Activated CD4-positive, alpha-beta T cell treated with anti-CD3 and anti-CD28 coated beads, Interleukin-2, amount 50 U/mL, for 48 hours (primary cell): ENCODE measurements at places on chromosomes 13 and 19.

DNA sequence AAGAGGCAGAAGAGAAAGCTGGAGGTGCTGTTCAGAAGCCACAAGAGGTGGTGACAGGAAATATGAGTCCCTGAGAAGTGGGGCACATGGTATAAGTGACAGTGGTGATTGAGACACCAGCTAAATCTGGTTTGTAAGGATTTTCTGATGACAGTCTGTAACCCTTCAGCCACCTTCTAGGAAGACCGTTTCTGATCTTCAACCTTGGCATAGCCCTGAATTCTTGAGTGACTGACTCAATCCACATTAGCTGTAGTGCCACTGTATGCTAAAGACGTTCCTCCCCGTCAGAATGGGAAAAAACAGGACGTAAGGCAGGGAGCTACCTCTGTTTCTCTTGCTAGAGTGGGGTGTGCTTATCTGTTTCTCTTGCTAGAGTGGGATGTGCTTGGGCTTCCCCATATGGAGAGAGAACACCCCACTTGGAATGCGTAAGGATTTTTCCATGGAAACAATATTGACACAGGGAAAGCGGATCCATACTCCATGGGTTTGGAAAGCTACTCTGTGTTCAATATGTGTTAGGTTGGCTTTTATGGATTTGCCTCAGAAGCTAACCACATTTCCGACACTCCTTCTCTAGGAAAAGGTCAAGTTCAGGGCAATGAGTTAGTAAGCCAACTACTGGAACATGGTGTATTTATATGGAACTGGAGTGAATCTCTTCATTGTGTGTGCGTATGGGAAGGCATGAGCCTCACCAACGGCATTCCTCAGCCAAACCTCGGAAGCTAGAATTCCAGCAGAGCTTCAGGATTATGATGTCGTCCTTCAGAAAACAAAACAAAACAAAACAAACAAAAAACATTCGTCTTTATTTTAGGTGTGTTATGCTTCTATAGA is 948.8 kb upstream of the SLC10A2 start:
- no peak for DNase-seq

- peak; percentile 40 for DNase-seq
Measured at GRCh38 chr13:90867336-90867683, 480.2 kb upstream of the MIR17HG start.

- no peak for DNase-seq
Measured at GRCh38 chr19:9295411-9295849, 14.2 kb downstream of the ZNF699 start.

DNA sequence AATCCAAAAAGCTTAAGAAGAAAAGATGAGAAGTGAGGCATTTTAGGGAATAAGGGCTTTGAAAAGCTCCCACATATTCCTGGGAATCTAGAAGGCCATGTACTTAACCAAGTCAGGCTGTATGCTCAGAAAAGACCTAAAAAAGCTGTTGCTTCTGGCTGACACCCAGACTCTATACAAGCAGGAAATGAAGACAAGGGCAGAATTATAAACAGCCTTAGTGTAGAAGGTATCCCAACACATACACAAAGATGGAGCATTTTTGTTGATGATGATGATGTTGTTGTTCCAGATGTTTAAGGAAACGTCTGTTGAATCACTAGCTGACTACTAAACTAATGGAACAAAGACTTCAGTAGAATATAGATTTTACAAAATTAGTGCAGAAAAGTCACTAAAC is 26.1 kb upstream of the N4BP2L1 start:
- no peak for DNase-seq

GRCh38 chr19:1206864-1207450 is 1.4 kb downstream of the STK11 start:
- DNase-seq = peak; percentile 54

GRCh38 chr19:34577531-34578101 is 96.1 kb downstream of the WTIP start:
- no peak for DNase-seq

- DNase-seq = no peak
Measured at GRCh38 chr19:6826281-6826920, 53.9 kb downstream of the VAV1 start.

- DNase-seq = no peak
Measured at GRCh38 chr19:30512176-30513081, 140.2 kb downstream of the ZNF536 start.

DNA sequence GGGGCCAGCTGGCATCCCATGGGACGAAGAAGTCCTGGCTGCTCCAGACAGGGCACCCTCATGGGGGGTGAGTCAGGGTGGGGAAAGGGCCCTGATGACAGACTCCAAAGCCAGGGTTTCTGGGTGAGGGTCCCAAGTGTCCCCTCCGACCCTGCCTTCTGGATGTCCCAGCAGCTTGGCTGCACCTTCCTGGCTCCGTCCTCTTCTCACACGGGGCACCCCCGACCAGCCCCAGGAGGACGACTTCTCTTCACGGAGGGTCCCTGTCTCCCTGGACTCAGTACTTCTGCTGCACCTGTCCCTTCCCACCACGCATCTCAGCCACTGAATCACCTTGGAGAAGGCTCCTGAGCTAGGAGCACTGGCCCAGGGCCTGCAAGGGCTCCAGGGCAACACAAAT is 19.9 kb downstream of the MIER2 start:
- DNase-seq = no peak

DNA sequence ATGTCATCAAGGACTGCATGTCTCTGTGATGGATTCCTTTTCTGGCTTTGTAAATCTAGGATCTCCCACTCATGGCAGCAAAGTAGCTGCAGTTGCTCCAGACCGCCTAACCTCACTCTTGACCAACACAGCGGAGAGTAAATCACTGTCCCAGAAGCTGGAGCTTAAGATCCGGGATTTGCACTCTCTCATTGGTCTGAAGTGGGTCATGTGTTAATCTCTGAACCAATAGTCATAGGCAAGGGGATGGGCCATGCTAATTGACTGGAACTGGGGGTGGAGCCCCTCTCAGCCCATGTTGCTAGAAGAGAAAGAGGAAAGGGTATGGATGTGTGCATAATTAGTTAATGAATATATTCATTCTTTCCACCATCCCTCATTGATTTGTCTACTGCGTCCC is 34.0 kb downstream of the VAV1 start:
- no peak for DNase-seq

- no peak for DNase-seq
Measured at GRCh38 chr19:30448386-30449077, 76.3 kb downstream of the ZNF536 start.

DNA sequence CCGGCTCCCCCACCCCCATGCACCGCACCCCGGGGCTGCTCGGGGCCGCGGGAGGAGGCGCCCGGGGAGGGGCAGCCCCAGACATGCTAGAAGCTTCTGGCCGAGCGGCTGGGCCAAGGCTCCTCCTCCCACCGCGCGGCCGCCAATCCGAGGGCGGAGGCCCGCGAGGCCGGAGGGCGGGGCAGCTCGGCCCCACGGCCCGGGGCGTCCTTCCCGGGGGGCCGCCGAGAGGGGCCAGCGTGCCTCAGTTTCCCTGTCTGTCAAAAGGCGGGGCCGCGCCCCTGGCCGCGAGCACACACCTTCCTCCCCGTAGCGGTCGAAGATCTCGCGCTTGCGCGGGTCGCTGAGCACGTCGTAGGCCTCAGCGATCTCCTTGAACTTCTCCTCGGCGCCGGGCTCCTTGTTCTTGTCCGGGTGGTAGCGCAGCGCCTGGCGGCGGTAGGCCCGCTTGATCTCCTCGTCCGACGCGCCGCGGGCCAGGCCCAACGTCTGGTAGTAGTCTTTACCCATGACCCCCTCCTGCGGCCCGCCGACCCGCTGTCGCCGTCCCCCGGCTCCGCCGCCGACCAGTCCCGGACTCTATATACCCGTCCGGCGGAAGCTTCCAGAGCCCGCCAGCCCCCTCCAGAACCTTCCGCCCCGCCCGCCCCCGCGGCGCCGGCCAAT is at the start of gene DNAJB1:
Gene DNAJB1, minus strand, starts transcription at position 558 of the 666 bp plus-strand sequence. Its CDS starts 48 bp downstream, at position 510.
- peak; percentile 68 for DNase-seq

GRCh38 chr13:47005756-47006414 is 109.0 kb upstream of the HTR2A start:
- DNase-seq = no peak

DNA sequence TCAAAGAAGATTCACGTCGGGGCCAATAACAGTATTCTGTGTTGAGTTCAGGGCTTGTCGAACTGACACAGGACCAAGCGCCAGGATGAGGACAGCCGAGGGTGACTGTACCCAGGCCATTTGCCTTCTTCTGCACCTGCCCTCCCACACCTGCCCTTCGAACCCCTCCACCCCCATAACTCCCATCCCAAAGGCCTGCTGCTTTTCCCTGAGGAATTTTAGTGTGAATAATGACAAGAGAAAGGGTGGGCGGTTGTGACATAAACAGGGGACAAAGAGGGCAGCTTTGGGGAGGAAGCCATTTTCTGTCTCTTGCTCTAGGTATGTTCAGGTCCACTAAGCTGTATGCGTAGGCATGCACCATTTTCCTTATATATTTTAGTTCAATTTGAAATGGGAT is 26.1 kb downstream of the GJA3 start:
- DNase-seq = no peak

GRCh38 chr13:52896827-52897659 is 48.6 kb upstream of the PCDH8 start:
- DNase-seq = peak; percentile 5

DNA sequence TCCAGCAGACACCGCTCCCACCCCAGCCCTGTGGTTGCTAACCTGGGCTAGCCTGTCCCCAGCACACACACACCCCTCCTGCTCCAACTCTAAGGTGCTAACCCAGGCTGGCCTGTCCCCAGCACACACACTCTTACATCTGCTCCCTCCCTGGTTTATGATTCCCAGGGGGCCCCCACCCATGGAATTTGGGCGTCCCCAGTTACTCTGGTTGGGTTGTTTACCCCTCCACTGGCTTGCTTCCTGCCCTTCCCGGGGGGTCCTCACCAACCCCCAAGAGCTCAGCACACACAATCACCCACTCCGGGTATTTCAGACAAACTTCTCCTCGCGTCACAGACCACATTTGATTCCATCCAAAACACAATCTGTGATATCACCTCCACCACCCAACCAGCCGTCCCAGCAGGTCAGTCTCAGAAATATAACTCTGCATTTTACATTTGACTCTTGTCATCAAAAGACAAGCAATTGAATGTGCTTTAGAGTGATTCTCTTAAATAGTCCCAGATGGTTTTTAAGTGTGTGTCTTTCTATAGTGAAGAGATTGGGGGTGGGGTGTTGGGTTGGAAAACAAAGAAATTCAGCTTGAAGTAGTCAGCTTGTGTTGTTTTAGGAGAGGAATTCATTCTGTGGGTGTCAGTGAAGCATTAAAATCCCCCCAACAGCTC is 20.1 kb downstream of the COL4A2 start:
- DNase-seq = no peak

GRCh38 chr19:57512845-57513244 is 13.1 kb downstream of the ZNF773 start:
- DNase-seq = no peak

DNA sequence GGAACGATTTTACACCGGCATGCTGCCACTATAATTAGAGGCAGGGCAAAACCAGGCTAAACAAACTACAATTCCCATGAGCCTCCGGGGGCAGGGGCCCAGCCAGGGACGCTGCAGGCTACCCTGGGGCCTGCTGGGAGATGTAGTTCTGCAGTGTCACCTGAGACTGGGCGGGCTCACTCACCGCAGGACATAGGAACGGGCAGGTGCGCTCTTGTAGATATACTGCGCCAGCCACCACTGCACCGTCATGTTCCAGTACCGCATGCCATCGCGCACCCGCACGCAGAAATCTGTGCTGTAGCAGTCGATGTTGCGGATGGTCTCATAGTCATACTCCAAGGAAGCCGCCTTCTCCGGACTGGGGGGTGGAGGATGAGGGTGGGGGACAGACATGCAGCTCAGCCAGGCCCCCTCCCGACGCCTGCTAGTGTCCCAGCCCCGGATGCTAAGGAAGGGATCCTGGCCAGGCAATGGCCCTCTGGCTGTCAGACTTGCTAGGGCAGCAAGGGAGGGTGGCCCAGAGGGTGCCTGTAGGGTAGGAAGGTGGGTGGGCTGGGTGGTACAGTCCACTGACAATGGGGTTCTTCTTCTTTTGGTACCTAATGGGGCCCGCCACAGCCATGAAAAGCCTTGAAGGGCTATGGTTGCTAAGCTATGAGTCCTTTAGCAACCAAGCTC is 5.8 kb upstream of the TMC4 start:
- no peak for DNase-seq

- no peak for DNase-seq
Measured at GRCh38 chr19:22602631-22603272, 31.4 kb upstream of the ZNF492 start.

- DNase-seq = no peak
Measured at GRCh38 chr13:111999352-111999751, 67.6 kb upstream of the SOX1 start.

- DNase-seq = no peak
Measured at GRCh38 chr13:51923983-51924539, 62.3 kb downstream of the CCDC70 start.

GRCh38 chr19:16532440-16533234 is 9.6 kb downstream of the CHERP start:
- no peak for DNase-seq

GRCh38 chr19:21902571-21902970 is 66.6 kb upstream of the ZNF43 start:
- no peak for DNase-seq

GRCh38 chr13:68481130-68481529 is 1251.0 kb upstream of the PCDH9 start:
- DNase-seq = no peak

DNA sequence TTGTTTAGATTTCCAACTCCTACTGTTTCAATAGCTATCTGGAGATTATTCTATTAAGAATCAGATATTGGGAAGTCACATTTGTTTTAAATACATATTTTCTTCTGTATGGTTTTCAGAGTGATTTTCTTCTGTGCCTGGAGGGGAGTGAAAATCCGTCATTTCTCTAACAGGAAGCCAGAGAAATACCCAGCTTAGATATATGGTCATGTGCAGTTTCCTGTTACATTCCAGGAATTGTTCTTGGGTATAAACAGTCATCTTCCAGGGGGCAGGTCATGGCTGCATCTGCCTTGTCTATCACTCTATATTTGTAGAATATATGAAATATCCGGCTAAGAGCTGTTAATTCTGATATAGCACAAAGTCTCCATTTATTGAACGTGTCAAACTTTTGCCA is 77.5 kb upstream of the MIR17HG start:
- no peak for DNase-seq

DNA sequence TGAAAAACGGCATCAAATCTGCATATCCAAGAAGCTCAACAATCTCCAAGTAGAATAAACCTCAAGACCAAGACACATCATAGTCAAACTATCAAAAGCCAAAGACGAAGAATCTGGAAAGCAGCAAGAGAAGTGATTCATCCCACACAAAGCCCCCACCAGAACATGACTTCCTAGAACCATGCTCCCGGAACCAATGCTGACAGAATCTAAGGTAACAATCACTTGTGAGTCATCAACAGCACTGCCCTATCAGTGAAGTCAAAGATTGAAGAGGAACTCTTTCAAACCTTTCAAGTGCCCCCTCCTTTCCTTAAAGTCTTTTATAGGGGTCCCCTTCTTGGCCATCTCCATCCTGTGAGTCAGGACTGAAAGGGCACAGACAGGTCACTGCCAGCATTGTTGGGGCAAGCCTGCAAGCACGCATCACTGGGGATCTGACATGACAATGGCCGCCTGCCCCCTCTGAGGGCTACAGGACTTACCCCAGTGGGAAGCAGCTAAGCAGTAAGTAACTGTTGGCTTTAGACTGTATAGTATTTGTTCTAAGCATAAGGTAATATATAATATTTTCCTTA is at the start of gene CCDC70:
Gene CCDC70, plus strand, starts transcription at position 247 of the 578 bp plus-strand sequence. CDS start 3,443 bp downstream, outside the sequence.
- DNase-seq = no peak

- no peak for DNase-seq
Measured at GRCh38 chr19:31427857-31428256, 78.6 kb upstream of the TSHZ3 start.

GRCh38 chr19:46617601-46618000 is 7.3 kb downstream of the PTGIR start:
- no peak for DNase-seq
